ENCODE measurements at places on chromosomes 7 and 10.
A peak's percentile ranks its signal among the peaks of the same experiment; 100 is the strongest.

DNA sequence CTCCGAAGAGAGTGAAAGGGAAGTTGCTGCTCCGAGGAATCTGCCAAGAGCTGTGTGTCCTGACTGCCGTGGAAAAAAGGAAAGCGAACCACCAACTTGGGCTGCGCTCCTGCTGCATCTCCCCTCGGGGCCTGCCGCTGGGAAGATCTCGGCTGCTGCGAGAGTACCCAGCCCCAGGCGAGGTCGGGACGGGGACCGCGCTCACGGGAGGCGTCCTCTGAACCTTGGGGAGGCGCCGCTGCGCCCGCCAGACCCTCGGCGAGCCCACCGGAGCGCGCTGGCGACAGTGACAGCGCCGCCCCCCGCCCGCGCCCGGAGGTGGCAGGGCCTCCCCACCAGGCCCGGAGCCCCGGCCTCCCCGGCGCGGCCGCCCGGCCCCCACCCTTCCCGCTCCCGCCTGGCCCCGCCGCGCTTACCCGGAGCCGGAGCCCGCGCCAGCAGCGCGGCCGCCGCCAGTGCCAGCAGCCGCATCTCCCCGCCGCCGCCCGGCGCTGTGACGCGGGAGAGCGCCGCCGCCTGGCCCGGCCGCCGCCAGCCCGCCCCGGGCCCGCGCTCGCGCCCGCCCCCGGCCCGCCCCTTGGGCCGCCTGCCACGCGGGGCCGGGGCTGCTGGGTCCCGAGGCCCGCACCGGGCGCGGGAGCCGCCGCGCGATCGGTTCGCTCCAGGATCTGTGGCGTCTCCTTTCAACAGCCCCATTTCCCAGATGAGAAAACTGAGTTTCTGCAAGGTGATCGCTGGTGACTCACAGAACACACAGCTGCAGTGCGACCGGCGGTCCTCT lies at the start of gene VSTM4:
Gene VSTM4, minus strand, starts transcription at position 508 of the 781 bp plus-strand sequence. Its CDS starts 37 bp downstream, at position 471.
- no peak for DNase-seq

GRCh38 chr10:72252972-72253371 lies 20.8 kb upstream of the DDIT4 start:
- DNase-seq, result no peak

DNA sequence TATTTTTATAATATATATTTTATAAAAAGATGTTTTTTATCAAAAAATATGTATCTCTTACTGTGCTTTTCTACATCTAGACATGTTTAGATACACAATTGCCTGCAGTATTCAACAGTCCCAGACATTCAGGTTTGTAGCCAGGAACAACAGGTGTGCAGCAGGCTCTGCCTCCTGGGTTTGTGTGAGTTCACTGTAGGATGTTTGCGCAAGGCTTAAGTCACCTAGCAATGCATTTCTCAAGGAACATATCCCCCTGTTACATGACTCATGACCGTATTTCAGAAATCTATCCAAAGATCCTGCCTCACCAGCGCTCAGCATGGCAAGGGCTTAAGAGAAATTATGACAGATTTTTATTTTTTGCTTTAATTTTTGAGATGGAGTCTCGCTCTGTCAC lies 41.5 kb downstream of the PITRM1 start:
- DNase-seq, result peak; percentile 95

DNA sequence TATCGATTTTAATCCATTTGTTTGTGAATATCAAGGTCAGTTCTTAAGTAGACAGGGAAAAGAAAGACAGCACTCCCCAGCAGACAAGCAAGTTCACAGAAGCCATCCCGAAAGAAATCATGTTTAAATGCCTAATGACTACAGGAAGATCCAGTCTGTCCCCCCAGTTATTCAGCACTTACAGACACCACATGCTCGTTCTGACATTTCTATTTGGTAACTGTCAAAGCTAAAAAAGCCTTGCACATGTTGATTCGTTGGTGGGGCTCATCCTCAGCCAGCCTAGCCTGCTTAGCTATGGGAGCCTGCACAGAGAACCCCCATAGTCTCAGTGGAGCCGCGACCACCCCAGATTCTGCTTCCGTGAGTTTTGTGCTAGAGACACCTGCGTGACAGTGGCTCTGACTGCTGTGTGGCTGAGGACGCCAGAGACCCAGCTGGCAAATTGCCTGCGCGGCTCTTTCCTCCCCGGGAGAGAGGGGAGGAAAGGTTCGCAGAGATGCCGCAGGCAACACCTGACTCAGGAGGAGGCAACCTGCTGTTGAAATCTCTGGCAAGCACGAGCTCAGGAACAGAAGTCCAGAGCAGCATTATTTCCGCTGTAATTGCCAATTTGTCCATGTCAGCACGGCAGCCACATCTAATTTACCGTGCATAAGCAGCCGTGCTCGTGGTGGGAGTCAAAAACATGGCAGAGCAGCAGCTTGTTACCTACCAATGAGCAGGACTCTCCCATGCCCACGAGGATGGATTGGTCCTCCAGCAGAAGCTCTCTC lies 194.2 kb downstream of the GPAM start:
- no peak for DNase-seq

GRCh38 chr10:108412323-108412722 lies 1247.8 kb upstream of the SORCS1 start:
- DNase-seq, result no peak

- DNase-seq, result no peak
Measured at GRCh38 chr7:107404740-107405537, 64.9 kb upstream of the GPR22 start.

- peak; percentile 34 for DNase-seq
Measured at GRCh38 chr7:11298220-11298619, 324.5 kb downstream of the PHF14 start.

DNA sequence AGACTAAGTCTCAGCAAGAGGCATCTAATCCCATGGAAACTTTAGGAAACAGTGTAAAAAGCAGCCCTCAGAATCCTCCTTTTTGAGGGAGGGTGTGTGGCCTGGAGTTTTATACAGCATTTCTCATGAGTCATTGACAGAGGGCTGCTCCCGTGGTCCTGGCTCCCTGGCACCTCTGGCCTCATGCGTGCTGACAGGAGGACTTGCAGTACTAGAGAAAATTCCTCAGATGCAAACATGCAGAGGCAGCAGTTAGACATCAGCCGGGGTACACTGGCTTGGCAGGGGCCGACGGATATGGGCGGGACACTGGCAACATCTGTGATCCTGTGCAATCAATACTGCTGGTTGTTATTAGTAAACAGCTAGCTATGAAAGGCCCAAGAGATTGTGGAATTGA lies 925.1 kb upstream of the CELF2 start:
- DNase-seq, result peak; percentile 10

- no peak for DNase-seq
Measured at GRCh38 chr10:71274901-71275796, 43.9 kb upstream of the SLC29A3 start.

GRCh38 chr10:7738536-7739407 lies 35.7 kb downstream of the ITIH2 start:
- DNase-seq, result no peak

DNA sequence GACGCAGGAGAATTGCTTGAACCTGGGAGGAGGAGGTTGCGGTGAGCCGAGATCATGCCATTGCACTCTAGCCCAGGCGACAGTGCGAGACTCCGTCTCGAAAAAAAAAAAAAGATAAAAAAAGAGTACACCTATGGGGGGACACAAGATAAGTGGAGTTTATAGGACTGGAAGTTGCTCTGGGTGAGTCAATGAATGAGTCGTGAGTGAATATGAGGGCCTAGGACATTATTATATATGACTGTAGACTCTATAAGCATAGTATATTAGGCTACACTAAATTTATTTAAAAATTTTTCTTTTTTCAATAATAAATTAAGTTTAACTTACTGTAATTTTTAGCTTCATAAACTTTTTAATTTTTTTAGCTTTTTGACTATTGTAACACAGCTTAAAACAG lies 19.4 kb upstream of the SGCE start:
- DNase-seq, result no peak

GRCh38 chr10:34762603-34763299 lies 52.3 kb downstream of the PARD3 start:
- DNase-seq, result no peak

- DNase-seq, result no peak
Measured at GRCh38 chr10:17406036-17406834, 48.2 kb downstream of the ST8SIA6 start.

DNA sequence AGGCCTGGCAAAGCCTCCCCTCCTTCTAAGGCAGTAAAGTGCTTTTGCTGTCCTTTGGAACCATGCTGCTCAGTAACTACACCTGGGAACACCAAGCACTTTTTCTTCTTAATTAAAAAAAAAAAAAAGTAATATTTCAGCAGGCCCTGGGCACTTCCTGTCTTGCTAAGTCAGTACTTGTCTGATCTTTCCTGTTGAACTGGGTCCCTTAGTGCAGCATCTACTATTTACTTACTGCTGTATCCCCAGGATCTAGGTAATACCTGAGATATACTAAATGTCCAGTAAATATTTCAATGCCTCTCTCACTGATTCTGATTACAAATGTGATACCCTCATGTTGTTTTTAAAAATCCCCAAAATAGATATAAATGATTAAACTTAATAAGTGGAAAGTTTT lies 77.4 kb downstream of the PPP1R3C start:
- DNase-seq, result peak; percentile 51

All from T47D (cell line).